ENCODE measurements at places on chromosomes 4 and X.

- peak; percentile 29 for DNase-seq
These were observed 4.3 kb upstream of the SLC26A1 start for GRCh38 chr4:997375-998071.

DNA sequence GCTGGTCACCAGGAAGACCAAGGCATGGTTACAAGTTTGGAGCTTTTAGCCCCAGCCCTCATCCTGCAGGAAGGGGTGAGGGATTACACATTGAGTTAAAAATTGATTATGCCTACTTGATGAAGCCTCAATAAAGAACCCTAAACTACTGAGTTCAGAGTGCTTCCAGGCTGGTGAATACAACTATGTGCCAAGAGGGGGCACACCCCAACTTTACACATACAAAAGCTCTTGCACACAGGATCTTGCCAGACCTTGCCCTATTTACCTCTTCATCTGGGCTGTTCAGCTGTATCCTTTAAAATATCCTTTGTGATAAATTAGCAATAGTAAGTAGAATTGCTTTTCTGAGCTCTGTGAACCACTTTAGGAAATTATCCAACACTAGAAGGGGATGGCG lies 489.3 kb downstream of the INPP4B start:
- DNase-seq = no peak

GRCh38 chr4:5470318-5471198 lies 237.8 kb downstream of the EVC2 start:
- no peak for DNase-seq

DNA sequence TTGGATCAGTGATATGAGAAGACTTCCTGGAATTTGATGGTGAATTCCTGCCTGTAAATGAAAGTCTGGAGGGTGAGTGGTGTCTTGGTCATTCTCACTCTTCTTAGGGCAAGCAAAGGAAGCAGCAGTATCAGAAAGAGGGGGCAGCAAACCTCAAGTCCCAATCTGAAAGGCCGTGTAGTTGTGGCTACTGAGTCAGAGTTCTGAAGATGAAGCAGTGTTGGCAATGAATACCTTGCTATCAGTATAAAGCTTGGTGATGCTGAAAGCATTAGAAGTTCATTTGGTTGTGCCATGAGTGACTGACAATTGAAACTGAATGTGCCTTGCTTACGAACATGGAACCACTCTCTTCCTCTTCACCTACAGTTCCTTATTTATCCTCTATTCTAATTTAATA lies 35.0 kb upstream of the GLRA3 start:
- DNase-seq = no peak

- no peak for DNase-seq
These were observed 48.4 kb upstream of the USP9X start for GRCh38 chrX:41036668-41037326.

DNA sequence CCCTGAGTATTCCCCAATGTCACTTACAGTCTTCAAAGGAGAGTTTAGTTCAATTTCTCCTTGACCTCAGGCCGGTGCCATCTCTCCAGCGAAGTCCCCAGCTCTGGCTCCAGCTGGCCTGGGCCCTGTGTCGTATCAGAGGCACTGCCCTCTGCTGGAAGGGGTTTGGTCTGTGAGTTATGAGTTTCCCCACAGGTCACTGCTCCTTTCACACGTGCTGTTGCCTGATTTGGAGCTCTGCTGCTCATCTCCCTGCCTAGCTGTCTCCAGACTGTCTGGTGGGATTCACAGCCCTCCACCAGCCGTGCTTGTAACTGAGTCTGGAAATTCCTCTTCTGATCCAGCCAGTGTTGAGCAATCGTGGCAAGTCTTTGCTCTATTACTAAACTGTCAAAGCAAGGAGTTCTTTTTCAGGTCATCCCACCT lies at the start of gene RAP2C:
Gene RAP2C, minus strand, starts transcription at position 105 of the 426 bp plus-strand sequence. CDS start 2,179 bp downstream, outside the sequence.
- peak; percentile 49 for DNase-seq

DNA sequence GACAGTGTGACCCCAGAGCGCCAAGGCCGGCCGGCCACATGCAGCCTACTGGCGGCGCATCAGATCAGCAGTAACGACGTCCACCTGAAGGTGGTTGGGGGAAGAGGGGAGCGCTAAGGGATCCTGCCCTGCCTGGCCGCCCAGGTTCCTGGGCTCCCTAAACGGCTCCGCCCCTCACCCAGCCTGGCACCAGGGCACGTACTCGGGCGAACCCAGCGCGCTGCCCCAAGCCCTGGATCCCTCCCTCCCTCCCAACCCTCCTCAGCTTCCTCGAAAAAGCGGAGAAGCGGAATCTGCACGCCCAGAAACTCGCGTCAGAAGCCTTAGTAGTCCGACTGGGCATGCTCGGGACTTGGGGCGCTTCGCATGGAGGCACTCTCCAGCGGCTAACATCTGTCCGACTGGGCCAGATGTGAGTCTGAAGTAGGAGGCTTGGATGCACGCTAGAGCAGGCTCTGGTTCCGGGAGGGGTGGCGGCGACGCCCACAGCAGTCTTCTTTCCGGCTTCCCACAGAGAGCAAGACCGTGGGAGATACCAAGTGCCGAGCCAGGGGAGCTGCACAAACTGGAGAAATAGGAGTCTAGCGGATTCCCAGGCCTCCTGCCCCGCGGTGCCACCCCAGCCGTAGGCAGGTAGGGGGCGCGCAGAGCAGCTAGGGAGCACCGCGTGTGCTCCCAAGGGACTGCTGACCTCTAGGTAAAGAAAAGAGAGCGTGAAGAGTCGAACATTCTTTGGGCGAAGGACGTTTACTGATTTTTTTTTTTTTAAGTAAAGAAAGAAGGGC lies 114.3 kb upstream of the TEX13C start:
- peak; percentile 38 for DNase-seq

DNA sequence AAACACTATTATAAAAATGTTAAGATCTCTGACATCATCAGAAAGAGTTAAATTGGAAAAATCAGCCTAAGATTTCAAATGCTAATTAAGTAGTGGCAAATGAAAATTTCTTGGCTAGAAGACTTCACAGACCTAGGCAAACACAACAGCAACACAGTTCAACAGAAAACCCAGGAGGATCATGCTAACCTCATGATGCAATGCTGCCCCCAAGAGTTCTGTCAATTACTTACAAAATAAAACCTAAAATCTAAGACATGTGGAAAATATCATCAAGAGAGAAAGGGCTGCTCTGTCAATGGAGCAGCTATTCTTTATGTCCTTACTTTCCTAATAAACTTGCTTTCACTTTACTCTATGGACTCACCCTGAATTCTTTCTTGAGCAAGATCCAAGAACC lies 21.0 kb downstream of the S100G start:
- DNase-seq = peak; percentile 43

GRCh38 chrX:112931478-112931877 lies 90.8 kb upstream of the AMOT start:
- DNase-seq = no peak

GRCh38 chrX:11341274-11342201 lies 48.3 kb downstream of the AMELX start:
- no peak for DNase-seq

GRCh38 chr4:1077711-1078477 lies 35.5 kb downstream of the RNF212 start:
- no peak for DNase-seq

- DNase-seq = no peak
These were observed 691 bp upstream of the IGFBP7 start for GRCh38 chr4:57110640-57111511.

DNA sequence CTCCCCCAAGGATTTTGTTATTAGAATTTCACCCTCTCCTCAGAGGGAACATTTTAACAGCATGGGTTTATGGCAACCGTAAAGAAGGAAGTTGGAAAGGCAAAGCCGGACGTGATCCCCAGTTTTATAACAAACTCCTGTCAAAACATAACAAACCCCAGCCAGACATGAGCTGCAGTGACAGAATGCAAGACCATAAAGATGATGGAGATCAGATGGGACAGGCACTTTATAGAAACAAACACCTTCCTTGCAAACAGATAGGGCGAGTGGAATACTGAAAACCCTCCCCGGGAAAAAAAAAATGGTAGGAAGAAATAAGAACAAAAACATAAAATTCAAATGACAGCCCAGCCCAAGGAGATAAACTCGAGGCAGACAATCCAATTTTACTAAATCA lies 281.4 kb downstream of the LDB2 start:
- DNase-seq = no peak

GRCh38 chr4:99817309-99817890 lies 773 bp downstream of the DAPP1 start:
- no peak for DNase-seq

DNA sequence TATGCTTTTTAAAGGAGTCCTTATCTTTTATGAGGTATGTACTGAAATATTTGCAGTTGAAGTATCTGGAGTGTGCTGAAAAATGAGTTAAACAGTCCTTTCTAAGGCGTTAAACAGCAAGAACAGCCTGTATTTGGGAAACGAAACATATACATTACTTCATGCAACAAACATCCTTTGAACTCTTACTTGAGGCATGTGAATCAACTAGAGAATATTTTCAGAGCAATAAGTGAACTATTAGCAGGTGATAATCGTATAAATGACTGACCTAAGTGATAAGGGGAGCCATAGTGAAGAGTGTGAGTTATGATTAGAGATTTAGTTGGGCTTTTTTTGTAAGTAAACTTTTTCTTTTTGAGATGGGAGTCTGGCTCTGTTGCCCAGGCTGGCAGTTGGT lies 45.9 kb upstream of the RHOH start:
- DNase-seq = no peak

GRCh38 chr4:185534866-185535611 lies at the start of gene PDLIM3:
TSS of gene PDLIM3 (minus strand) at chr4:185535507. CDS start at chr4:185535434, 73 bp downstream.
- no peak for DNase-seq

- no peak for DNase-seq
These were observed 671.2 kb downstream of the PCDH18 start for GRCh38 chr4:136861091-136861490.

GRCh38 chr4:109207898-109208297 lies 94.6 kb downstream of the COL25A1 start:
- DNase-seq = no peak

GRCh38 chrX:50718776-50719175 lies 95.2 kb downstream of the SHROOM4 start:
- DNase-seq = no peak

DNA sequence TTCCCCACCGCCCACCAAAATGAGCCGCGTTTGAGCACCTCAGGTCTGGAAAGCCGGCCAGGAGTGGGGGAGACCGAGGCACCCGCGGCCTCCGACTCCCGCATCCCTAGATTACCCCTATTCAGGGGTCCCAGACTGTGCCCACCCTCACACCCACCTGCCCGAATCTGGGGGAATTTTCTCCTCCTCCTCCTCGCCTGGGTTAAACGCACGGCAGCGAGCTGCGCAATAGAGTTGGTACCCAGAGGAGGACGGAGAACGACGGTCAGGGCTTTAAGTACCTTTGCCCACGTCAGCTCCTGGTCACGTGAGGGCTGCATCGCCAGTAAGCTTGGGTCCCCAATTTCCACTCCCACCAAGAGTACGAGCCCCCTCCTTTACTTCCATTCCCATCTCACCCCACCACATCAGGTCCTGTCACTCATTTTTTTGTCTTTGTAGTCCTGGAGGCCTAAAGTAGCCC lies at the start of gene ARMCX2:
Gene ARMCX2, minus strand, starts transcription at position 250 of the 463 bp plus-strand sequence. CDS start 2,262 bp downstream, outside the sequence.
- no peak for DNase-seq

DNA sequence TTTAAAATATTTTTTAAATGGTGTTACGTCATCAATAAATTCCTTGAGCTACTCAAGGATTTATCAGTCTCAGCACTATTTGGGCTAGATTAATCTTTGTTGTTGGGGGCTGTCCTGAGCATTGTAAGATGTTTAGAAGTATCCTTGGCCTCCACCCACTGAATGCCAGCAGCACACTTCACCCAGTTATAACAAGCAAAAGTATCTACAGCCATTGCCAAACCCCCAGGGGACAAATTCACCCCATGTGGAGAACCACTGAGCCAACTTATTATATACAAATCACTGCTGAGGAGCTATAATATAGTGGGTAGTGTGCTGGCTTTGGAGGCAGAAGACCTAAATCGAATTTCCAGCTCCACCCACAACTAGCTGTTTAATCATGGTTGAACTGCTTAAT lies 58.3 kb downstream of the ATP10D start:
- no peak for DNase-seq

DNA sequence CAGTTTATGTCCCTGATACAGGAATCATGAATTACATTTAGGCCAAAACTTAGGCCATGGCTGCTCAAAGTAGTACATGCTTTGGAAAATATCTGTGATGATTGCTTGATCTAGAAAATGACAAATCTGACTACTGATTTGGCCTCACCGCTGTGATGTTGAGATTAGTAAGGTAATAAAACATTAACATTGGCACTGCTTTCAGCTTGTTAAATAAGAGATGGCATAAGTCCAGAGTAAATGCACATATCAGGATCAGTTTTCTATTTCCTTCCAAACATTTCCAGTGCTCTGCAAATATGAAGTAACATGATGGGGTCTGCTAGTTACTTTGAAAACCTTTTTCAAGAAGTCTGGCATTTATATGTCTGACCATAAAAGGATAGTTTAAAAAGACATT lies 687.3 kb upstream of the ACTRT1 start:
- no peak for DNase-seq
